ENCODE measurements at places on chromosomes 2 and 18.

- no peak for DNase-seq
These were observed 25.5 kb downstream of the VRK2 start for GRCh38 chr2:58072102-58072501.

DNA sequence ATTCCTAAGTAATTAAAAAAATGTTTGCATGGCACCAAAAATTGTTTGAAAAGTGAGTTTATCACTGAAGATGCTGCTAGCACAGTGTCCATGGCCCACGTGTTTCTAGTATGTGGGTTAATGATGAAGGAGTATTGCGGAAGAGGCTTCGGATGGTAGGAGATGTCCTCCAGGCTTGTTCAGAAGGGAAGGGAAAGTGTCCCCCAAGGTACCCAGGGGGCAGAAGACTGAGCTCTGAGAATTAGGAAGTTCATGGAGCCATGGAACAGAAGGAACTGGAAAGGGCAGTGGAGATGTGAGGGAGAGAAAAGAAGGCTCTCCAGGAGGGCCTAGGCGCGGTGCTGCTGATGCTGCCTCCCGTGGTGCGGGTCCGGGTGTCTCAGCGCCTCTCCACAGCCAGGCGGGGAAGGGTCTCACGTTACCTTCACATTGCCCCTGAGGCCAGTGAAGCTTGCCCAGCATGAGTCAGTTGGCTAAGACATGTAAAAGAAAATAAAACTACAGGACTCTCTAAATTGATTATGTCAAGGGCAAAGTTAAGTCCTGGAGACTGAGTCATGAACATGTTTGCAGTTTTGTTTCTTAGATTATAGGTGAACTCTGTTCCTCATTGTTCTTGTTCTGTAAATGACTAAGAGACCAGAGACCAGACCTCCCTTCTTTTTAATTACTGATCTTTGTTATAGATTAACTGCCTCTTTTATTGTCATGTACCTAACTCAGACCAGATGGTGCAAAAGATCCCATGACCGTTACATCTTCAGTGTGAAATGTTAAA is 89.0 kb downstream of the MTCL1 start:
- no peak for DNase-seq

DNA sequence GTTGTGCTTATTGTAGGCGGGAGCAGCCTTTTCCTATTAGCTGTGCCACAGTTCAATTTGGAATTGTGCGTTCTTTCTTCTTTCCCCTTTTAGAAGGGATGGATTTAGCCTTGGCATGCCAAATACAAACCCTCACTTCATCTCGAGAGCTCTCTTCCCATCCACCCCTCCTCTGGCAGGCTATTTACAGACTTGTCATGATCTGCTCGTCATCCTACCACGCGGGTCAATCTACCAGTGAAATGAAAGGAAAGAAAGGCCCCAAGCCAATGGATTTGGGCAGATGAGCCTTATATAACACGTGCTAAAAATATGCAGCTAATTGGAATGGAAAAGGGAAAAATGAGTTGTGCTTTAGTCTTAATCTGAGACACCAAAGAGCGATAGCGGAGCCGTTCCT is 277.5 kb downstream of the PRKCE start:
- no peak for DNase-seq

DNA sequence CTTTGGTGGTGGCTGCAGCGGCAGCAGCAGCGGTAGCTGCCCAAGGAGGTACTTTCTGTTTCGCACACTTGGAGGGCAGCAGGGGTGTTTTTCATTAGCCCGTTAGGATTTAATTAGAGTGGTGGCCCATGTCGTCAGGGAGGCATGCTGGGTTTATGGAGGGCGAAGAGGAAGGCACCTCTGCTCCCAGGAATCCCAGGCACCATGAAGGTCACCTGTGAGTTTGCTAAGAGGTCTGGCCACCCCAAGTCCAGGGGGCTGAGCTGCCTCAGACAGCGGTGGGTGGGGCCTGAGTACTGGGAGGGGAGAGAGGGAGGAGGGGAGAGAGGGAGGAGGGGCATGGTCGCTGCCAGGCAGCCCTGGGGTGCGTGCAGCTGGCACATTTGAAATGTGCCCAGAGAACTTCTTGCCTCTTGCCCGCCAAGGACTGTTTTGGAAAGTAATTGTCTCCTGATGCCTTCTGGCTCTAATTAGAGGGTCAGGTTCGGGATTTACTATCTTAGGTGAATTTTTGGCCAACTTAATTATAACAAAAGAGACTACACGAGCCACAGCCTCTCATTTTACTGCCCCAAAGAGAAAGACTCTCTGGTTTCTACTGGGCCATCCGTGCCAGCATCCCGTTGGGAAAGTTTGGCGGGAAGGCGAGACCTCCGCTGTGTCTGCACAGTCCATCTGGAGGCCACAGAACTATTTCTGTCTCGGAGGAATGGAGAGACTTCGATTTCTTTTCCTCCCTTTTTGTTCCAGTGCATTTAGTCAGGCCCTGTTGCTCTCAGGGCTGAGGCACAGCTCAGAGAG is 62.0 kb downstream of the GLI2 start:
- DNase-seq, result no peak

DNA sequence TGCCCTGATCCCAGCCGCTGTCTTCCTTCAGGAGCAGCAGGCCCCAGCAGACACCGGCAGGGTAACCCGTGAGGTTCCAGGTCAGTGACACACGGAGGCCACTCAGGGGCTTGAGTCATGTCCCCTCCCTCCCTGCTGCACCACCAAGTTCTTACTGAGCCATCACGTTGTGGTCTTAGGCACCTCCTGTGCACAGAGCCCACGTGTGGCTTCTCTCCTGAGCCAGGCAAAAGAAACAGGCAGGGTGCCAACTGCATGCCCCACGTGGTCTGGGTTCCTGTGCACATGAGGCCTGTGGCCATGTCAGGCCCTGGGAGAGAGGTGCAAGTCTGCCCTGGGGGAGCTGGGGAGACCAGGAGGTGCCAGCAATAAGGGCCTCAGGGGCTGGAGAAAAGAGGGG is 264.8 kb downstream of the KLHL29 start:
- DNase-seq, result no peak

GRCh38 chr2:28437149-28437835 is 44.6 kb downstream of the FOSL2 start:
- DNase-seq, result no peak

DNA sequence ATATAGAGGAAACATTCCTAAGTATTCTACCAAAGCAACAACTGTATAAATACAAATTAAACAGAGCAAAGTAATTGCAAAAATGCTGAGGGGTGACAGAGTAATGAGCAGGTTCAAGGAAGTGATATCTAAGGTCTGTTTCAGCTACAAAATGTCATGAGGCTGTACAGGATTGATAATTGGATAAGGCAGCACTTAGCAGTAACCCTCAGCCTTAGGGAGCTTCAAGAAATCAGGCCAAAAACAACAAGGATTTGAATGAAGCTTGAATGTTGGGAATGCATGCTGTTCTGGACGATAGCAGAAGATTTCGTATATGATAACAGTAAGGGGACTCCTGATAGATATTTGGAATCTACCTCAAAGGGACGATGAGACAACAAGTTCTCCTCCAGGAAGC is 142.0 kb upstream of the MMADHC start:
- no peak for DNase-seq

DNA sequence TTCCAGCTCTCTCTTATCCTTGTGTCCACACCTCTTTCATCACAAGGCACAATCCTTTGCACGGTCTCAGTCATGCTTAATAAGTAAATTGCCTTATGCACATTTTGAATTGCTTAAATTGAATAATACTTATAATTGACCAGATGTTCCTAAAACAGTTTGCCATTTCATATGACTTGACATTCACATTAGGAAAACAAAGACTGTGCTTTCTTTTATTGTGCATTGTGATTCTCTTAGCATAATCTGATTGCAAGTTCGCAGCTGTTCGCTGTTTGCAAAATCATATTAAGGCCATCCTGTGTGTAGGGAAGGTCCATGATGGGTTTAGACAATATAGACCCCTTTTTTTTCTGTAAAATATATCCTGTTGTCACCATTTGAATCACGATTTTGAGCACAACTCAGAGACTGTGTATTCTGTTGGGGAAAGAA is 75.6 kb downstream of the RNF144A start:
- DNase-seq, result no peak

DNA sequence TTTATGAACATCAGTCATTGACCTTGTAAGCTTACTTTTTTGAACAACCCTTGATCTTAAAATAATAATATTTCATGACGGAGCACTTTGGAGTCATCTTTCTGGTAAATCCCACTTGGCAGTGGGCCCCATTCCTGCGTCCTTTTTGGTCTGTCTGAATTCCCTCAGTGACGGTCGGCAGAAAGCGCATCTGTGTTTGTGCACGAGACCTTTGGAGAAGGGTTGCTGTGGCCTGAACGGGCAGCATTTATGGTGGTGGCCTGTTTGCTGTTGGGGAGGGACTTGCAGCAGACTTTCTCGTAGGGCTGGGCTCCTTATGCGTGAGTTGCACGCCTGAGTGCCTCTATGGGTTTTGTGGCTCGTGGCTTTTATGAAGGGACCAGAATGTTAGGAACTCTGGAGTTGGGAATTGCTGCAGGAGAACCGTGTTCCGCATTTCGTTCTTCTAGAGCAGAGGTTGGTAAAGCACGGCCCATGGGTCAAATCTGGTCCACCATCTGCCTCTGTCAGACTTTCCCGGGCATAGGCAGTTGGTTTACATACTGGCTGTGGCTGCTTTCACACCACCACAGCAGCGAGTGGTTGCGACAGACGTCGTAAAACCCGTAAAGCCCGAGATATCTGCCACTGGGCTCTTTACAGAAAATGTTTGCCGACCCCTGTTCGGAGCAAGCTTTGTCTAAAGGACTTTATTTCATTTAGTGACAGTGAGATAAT is 30.8 kb downstream of the LPIN1 start:
- no peak for DNase-seq

DNA sequence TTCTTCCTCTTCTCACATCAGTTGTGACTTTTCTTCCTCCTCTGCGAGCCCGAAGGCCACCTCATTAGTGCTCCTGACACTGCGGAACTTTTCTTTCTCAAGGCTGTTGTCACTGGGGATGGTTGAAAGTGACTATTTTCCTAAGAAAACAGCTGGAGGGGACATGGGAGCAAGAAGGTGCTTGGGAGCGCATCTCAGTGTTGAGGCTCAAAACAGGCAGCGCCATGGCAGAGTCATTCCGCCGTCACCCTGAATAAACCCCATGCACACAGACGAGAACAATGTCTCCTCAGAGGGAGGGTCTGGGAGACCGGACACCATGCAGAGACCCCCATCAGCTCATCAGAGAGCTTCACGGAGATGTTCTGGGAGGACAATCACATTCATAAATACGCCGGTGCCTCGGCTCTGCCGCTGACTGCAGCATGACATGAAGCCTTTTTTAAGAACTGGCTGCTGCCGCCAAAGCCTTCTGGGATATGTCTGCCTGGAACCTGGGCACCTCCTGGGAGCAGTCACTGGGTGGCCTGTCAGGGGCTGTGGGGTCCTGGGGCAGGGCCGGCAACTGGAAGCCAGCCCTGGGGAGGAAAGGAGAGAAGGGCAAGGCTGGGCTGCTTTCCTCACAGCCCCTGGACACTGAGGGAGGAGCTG is 19.2 kb downstream of the ATOH8 start:
- DNase-seq, result no peak

DNA sequence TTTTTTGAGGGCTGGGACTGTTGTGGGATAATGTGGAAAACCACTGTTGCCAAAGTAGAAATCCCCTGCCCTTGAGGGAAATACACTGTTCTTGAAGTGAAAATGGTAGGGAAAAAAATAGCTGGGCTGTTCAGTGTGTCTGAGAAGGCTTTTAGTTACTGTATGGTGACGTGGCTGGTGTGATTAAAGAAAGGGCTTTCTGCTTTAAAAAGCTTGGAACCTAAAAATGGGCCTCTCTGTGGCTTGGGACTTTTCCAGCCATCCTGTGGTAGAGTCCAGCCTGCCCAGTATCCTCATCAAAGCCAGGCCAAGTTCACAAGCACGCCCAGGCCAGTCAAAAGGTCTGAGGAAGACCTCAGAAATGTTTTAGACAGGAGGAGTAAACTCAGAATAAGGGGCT is 6.8 kb downstream of the MGAT5 start:
- DNase-seq, result no peak

DNA sequence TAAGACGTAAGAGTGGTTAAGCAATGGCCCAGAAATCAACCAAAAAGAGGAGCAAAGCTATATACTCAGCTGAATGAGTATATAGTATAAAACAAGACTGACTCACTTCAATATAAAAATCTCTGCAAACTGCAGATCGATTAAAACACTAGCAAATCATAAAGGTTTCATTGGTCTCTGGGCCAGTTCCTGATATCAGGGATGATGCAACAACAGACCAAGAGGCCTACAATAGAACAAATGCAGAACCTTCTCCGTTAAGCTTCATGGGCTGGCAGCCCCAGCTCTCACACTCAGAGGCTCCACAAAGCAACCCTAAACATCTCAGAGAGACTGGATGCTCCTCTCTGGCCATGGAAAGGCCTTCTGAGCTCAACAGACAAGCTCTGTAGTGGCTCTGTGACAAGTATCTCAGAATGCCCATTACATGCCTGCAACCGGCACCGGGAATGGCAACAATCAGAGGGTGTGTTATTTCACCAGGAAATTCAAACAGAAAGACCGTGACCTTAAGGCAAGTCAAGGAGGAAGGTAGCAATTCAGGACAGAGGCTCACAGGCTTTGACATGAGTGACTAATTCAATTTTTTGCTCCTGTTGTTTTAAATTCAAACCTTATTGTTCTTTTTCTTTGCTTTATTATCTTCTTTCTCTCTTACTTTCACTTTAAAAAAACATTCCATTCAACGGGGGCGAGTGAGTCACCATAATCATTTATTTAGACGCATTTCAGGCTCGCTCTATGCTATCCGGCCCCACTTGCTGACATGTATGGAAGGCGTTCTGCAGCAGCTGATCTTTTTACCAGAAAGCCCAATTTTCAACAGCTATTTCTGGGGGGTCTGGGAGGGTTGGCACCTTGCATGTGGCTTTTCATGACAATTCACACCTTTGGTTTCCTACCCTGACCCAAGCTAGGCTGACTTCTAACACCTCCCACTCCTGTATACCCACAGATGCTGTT is 15.1 kb downstream of the CYRIA start:
- peak; percentile 82 for DNase-seq

- DNase-seq, result no peak
These were observed 56.9 kb downstream of the DPYSL5 start for GRCh38 chr2:26904839-26905238.

GRCh38 chr2:72300147-72300684 is 152.6 kb upstream of the CYP26B1 start:
- no peak for DNase-seq

DNA sequence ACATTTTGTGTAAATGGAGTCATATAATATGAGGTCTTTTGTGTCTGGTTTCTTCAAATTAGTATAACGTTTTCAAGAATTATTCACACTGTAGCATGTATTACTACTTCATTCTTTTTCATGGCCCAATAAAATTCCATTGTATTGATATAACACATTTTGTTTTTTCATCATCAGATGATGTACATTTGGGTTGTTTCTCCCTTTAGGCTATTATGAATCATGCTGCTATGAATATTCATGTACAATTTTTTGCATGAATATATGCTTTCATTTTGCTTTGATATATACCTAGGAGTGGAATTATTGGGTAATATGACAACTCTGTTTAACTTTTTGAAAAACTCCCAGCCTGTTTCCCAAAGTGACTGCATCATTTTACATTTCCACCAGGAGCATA is 220.2 kb downstream of the NR4A2 start:
- DNase-seq, result no peak

GRCh38 chr2:23944527-23944926 is 4.3 kb downstream of the UBXN2A start:
- DNase-seq, result no peak

- peak; percentile 58 for DNase-seq
These were observed 75.0 kb downstream of the CERS6 start for GRCh38 chr2:168530982-168531622.

Data from OCI-M1 (cell line).